ENCODE measurements at places on chromosomes 16 and 17.
A peak's percentile ranks its signal among the peaks of the same experiment; 100 is the strongest.

DNA sequence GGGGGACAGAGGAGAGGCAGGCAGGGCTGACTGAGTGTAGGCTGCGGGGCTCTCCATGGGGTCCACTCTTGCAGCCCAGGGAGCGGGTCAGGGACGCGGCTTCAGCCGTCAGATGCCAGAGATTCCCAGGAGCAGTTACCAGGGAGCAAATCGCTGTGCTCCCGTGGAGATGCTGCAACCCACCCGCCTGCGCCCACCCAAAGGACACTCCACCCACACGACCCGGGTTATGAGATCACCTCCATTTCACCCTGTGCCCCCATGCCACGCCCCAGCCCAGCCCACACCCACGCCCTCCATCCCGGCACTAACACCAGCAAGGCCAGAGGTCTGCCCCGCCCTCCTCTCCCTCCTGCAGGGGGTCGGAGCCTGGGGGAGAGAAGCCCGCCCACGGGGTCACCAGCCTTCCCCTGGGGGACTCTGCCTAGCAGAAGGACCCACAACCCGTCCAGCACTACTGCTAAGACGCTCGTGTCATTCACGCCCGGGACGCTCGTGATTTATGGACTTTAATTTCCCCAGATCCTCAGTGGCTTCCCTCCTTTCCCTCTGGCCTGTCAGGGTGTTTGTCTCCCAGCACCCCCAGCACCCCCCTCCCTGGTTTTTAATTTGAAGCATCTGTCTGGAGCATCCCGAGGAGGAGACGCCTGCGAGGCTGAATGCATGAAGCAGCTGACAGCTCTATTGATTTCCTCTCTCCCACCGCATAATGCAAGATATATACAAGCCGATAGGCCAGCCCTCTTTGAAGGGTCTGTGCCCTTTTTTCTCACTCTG lies 6.7 kb upstream of the RPL38 start:
- peaks cover 3% of the 10 kb centered on the region for H3K27me3 ChIP-seq
- no peak overlapping the region for H3K27ac ChIP-seq
- DNase-seq, result no peak

DNA sequence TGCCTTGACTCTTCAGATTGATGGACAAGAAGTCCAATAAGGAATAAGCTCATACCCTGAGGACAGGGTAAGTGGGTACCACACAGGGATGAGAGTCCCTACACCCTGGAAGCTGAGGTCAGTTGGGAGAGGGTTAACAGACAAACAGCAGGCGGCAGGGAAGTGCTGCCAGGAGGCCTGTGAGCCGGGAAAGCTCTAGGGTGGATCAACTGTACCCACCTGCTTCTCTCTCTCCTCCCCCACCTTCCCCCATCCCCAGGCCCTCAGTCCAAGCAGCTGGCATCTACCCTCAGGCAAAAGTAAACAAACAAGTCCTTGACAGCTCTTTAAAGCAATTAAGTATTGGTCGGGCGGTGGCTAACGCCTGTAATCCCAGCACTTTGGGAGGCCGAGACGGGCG lies 20.7 kb upstream of the MYLK3 start:
- no peaks in the 10 kb centered on the region for H3K27me3 ChIP-seq
- H3K27ac ChIP-seq, result no peak overlapping the region
- no peaks in the 10 kb centered on the region for H3K4me1 ChIP-seq
- DNase-seq, result no peak
- no peak overlapping the region for H3K4me3 ChIP-seq

DNA sequence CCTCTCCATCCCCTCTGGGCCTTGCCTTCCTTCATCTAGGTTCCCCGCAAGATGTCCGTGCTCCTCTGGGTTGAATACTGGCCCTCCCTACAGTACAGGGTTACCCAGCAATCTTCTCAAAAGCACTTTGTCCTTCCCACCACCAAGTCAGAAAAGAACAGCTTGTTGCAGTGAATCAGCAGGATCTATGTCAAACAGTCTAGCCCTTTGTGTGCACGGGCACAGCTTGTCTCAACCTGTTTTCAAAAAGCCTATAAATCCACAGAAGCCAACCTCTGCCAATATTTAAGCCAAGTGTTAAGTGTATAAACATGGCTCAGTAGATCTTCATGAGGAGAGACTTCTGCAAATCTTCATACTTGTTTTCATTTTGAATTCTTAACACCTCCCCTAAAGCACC lies 25.2 kb downstream of the C17orf67 start:
- DNase-seq, result no peak
- H3K4me1 ChIP-seq, result peaks cover 62% of the 10 kb centered on the region
- H3K36me3 ChIP-seq, result no peaks in the 10 kb centered on the region
- no peak overlapping the region for H3K4me3 ChIP-seq

GRCh38 chr16:27245276-27246172 lies 23.0 kb downstream of the NSMCE1 start:
- H3K4me3 ChIP-seq, result no peak overlapping the region
- no peaks in the 10 kb centered on the region for H3K36me3 ChIP-seq
- no peak for DNase-seq
- peaks cover 25% of the 10 kb centered on the region for H3K4me1 ChIP-seq
- no peaks in the 10 kb centered on the region for H3K27me3 ChIP-seq
- H3K27ac ChIP-seq, result peak overlapping the region; percentile 83

DNA sequence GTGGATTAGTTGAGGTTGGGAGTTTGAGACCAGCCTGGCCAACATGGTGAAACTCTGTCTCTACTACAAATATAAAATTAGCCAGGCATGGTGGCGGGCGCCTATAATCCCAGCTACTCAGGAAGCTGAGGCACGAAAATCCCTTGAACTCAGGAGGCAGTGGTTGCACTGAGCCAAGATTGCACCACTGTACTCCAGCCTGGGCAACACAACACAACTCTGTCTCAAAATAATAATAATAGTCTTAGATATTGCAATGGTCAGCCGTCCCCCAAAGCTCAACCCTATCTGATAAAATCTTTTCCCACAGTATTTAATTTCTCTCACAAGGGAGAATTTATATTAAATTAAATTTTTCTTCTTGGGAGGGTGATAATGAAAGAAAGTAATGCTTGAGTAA lies 169.6 kb downstream of the XYLT1 start:
- H3K27ac ChIP-seq, result peak overlapping the region; percentile 88
- no peaks in the 10 kb centered on the region for H3K36me3 ChIP-seq
- H3K4me1 ChIP-seq, result peaks cover 44% of the 10 kb centered on the region
- H3K27me3 ChIP-seq, result no peaks in the 10 kb centered on the region
- no peak overlapping the region for H3K4me3 ChIP-seq
- DNase-seq, result no peak

GRCh38 chr17:67324330-67324729 lies 42.0 kb downstream of the PSMD12 start:
- H3K27ac ChIP-seq, result no peak overlapping the region
- H3K4me1 ChIP-seq, result no peaks in the 10 kb centered on the region
- H3K36me3 ChIP-seq, result no peaks in the 10 kb centered on the region
- no peak overlapping the region for H3K4me3 ChIP-seq

DNA sequence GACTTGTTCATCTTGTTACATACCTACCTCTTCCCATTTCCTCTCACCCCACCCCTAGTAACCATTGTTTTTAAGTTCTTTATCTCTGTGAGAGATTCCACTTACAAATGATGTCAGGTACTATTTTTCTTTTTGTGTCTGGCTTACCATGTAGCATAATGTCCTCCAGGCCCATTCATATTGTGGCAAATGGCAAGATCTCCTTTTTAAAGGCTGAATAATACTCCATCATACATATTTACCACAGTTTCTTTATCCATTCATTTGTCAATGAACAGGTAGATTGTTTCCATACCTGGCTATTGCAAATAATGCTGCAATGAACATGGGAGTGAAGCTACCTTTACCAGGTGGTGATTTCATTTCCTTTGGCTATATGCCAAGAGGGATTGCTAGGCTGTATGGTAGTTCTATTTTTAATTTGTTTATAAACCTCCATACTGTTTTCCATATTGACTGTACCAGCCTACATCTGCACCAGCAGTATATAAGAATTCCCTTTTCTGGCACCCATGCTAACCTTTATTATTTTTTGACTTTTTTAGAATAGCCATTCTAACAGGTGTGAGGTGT lies 53.9 kb downstream of the NSRP1 start:
- DNase-seq, result no peak
- peaks cover 43% of the 10 kb centered on the region for H3K36me3 ChIP-seq
- no peak overlapping the region for H3K27ac ChIP-seq
- H3K4me3 ChIP-seq, result no peak overlapping the region

DNA sequence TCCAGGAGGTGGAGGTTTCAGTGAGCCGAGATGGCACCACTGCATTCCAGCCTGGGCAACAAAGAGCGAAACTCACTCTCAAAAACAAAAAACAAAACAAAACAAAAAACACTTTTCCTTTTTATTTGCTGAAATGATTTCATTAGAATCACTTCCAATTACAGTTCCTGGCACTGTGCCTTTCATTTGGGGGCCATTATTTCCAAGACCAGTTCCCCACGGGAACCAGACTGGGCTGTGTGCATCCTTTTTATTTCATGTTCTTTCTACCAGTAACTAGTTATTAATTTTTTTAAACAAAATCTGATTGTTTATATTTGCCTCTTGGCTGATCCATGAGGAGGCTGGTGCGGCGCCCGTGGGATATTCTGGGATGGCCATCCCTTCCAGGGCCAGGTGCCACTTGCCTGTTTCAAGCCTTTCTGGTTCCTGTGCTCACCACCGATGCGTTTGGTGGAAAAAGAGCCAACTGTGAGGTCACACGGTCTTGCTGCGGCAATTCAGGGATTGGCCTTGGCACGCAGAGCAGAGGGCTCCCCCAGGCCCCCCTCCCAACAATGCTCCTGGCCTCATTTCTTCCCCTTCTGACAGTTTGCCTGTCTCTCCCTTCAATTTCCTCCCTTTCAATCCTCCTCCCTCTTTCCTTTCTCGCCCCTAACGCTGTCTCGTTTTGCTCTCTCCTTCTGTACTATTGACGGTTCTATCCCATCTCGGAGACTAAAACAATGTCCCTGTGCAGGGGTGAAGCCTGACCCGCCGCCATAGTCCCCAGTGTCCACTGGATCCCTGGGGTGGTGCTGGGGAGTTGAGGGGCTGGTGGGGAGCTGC lies 13.4 kb downstream of the UBALD1 start:
- DNase-seq, result no peak
- no peaks in the 10 kb centered on the region for H3K27me3 ChIP-seq
- no peaks in the 10 kb centered on the region for H3K36me3 ChIP-seq
- H3K4me3 ChIP-seq, result no peak overlapping the region

- no peak overlapping the region for H3K4me3 ChIP-seq
- H3K36me3 ChIP-seq, result no peaks in the 10 kb centered on the region
- no peak overlapping the region for H3K27ac ChIP-seq
- no peaks in the 10 kb centered on the region for H3K4me1 ChIP-seq
- no peak for DNase-seq
- H3K27me3 ChIP-seq, result no peaks in the 10 kb centered on the region
Observed at GRCh38 chr17:63426041-63426916, 19.8 kb downstream of the CYB561 start.

GRCh38 chr17:40350689-40351358 lies 13.7 kb downstream of the GJD3 start:
- no peak overlapping the region for H3K4me3 ChIP-seq
- H3K27ac ChIP-seq, result peak overlapping the region; percentile 98
- DNase-seq, result no peak
- H3K4me1 ChIP-seq, result peaks cover 51% of the 10 kb centered on the region
- H3K27me3 ChIP-seq, result no peaks in the 10 kb centered on the region
- peaks cover 10% of the 10 kb centered on the region for H3K36me3 ChIP-seq

DNA sequence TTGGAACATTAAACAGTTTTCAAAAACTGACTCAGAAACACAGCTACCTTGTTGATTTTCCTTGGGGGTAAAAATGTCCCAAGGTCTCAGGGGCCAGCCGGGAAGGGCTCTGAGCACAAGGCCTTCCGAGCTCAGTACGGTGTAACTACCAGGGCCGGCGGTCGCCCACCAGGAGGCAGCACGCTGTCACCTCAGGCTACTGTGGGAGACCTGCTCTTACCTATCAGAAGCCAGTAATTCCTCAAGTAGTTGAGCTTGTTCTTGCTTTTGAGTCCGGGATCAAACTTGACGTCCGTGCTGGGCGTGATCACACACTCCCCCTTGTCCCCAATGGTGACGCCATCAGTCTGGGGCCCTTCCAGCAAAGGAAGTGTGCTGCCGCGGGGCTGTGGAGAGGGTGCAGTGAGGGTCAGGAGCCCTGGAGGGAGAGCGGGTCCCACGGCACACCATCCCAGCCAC lies 43.4 kb upstream of the ICAM2 start:
- no peak overlapping the region for H3K4me3 ChIP-seq
- H3K36me3 ChIP-seq, result peaks cover 87% of the 10 kb centered on the region
- peak overlapping the region; percentile 90 for H3K27ac ChIP-seq
- H3K27me3 ChIP-seq, result no peaks in the 10 kb centered on the region
- H3K4me1 ChIP-seq, result peaks cover 44% of the 10 kb centered on the region
- DNase-seq, result no peak

- H3K4me1 ChIP-seq, result peaks cover 25% of the 10 kb centered on the region
- no peak overlapping the region for H3K4me3 ChIP-seq
- DNase-seq, result no peak
- H3K27me3 ChIP-seq, result no peaks in the 10 kb centered on the region
- H3K36me3 ChIP-seq, result peaks cover 26% of the 10 kb centered on the region
Observed at GRCh38 chr17:82882715-82883418, 43.0 kb upstream of the ZNF750 start.

- no peak for DNase-seq
- H3K27me3 ChIP-seq, result no peaks in the 10 kb centered on the region
- H3K27ac ChIP-seq, result no peak overlapping the region
- H3K4me3 ChIP-seq, result no peak overlapping the region
- H3K4me1 ChIP-seq, result peaks cover 5% of the 10 kb centered on the region
Observed at GRCh38 chr16:55285586-55285985, 38.4 kb upstream of the IRX6 start.

- H3K27me3 ChIP-seq, result peaks cover 9% of the 10 kb centered on the region
- H3K36me3 ChIP-seq, result no peaks in the 10 kb centered on the region
- H3K4me3 ChIP-seq, result no peak overlapping the region
- H3K4me1 ChIP-seq, result no peaks in the 10 kb centered on the region
Observed at GRCh38 chr17:66831383-66832210, 3.3 kb upstream of the CACNG5 start.

DNA sequence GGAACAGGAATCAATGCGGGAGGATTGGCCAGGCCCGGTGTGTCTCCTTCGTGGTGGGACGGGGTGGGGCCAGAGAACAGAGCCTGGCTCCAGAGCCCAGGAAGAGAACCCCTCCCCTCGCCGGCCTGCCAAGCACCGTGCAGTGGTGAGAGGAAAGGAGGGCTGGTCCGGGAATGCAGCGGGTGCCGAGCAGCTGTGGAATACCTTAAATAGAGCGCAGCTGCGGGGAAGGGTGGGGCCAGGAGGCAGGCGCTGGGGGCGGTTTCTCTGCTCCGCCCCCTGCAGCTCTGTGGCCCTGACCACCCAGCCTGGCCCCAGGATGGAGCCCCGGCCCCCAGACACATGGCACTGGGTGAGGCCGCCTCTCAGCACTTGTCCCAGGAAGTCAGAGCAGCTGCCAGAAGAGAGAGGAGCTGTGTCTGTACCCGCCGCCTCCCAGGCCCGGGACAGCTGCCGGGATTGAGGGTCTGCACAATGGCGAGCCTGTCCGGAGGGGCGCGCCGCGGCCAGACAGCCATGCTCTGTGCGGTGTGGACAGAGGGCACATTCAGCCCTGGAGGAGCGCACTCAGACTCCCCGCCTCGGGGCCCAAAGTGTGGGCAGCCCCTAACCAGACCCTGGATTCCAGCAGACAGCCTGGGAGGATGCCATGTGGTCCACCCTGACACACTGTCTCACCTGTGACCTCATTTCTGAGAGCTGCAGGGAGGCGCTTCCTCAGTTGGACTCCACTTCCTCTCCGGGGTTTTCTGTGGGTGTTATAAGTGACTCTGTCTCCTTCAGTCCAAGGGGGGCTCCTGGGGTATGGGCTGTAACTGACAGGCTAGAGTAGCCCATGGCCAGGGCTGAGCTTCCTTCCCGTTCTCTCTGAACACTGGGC lies 268.8 kb downstream of the SEC14L1 start:
- H3K27ac ChIP-seq, result peak overlapping the region; percentile 83
- no peaks in the 10 kb centered on the region for H3K27me3 ChIP-seq
- H3K4me1 ChIP-seq, result peaks cover 98% of the 10 kb centered on the region
- no peak for DNase-seq
- H3K36me3 ChIP-seq, result no peaks in the 10 kb centered on the region
- H3K4me3 ChIP-seq, result no peak overlapping the region
